ENCODE measurements at places on chromosomes 5 and 9.

GRCh38 chr5:105968981-105969380, 1701.8 kb downstream of the EFNA5 start:
- DNase-seq: no peak

- no peak for DNase-seq
Observed at GRCh38 chr9:97578846-97579245, 54.3 kb downstream of the TSTD2 start.

GRCh38 chr5:174327896-174328295, 282.4 kb downstream of the NSG2 start:
- DNase-seq: no peak

- no peak for DNase-seq
Observed at GRCh38 chr5:153824909-153825308, 213.8 kb downstream of the FAM114A2 start.

DNA sequence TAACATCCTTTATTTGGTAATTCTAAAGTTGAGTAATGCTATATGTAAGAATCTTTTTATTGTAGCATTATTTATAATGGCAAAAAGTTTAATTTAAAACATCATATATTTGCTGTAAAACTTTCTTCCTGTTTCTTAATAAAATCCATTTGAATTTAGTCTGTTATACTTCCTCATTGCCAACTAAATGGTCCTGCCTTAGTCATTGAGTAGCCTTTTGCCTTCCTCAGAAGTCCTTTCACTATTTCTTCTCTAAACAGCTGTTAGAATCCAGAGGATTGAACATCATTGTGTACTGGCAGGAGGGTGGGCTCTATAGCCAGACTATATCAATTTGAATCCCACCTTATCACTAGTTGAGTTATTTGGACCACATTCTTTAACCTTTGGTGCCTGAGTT, 11.0 kb downstream of the SLC44A1 start:
- no peak for DNase-seq

DNA sequence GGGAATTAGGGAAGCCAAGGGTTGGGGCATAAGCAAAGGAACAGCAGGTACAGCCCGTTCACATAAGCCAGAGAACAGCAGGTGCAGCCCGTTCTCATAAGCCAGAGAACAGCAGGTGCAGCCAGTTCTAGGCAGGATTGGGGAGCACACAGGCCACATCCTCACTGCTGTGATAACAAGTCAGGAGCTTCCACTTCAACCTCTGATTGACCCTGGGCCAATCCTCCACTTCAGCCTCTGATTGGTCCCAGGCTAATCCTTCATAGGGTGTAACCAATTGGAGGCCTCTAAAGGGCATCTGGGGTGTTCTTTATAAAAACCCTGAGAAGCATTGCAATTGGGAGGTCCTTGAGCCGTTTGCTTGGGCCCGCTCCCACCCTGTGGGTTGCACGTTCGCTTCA, 27.5 kb downstream of the CEL start:
- no peak for DNase-seq

DNA sequence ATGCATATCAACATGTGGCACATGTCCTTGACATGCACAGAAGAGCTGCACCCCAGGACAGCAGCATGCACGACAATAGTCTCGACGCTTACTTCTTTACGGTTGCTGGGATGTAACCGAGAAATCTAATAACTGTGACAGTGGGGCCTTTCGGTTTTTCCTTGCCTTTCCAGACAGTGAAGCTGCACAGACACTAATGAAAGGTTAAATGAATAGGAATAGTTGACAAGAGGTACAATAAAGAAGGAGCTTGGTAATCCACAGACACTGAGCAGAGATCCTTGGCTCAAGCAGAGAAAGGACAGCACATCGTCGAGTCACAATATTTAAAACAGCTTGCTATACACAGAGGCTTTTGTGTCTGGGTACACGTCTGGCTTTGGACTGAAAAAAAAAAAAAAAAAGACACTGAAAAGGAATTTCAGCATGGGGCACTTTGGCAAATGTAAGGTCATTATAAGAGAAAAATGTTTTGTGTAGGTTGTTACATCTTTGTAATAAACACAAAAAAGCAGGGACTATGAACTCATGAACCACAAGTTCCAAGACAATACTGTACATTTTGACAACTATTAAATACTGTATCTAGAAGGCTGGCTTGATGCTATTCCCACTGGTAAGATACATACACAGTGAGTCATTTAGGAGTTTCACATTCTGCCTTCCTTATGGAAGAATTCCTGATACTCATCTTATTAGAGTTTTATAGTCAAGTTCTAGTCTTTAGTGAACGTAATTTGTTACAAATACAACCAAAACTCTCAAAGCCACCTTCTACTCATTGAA, 5.6 kb downstream of the BNC2 start:
- no peak for DNase-seq

GRCh38 chr5:140176031-140176387, 1.0 kb downstream of the CYSTM1 start:
- DNase-seq: no peak

DNA sequence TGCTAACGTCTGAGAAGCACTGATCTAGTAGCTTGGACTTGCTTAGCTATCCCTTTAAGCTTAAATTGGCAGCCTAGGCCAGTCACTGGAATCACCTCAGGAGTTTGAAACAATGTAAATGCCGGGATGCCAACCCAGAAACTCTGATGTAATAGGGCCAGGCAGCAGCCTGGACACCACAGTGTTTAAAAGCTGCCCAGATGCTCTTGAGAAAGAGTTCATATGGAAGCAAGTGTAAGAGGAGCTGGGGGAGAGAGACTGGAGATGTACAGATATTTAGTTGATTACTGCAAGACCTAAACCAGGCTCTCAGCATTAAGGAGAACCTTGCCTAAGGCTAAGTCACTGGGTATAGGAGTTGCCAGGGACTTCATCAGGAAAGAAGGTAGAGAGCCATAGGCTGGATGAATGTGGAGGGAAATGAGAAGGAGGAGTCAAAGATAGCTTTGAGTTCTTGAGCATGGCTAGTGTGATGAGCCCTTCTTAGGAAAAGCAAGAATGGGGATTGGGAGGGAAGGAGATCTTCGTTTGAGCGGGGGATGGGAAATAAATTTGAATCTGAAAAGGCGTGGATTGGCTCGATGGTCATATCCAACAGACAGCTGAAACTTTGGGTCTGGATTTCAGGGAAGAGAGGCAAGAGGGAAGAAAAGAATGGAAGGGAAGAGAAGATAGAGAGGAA, 392.9 kb upstream of the WWC1 start:
- DNase-seq: no peak

DNA sequence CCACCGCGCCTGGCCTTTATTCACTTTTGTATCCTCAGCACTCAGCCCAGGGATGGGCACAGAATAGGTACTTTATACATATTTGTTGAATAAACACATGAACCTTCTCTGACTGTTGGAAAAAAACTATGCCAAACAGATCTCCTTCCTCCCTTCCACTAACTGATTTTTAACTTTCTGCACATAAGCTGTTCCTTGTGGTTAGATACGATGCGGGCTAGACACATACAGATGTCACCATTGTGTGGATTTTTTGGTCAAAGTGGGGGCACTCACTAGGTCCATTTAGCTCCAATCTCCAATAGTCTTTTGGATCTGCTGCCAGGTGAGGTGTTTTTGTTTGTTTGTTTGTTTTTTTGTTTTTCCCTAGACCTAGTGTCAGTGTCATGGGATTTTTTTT, 5.1 kb downstream of the TEX48 start:
- no peak for DNase-seq
